Transverse colon (tissue), 4 donors: ENCODE measurements at places on chromosomes 13 and 19. TPM values are rescaled to one million over a fixed set of nuclear protein-coding genes. Genes with fewer than 3 reads are reported as not detected.

Gene SYNE4
- not detected for total RNA-seq

DNA sequence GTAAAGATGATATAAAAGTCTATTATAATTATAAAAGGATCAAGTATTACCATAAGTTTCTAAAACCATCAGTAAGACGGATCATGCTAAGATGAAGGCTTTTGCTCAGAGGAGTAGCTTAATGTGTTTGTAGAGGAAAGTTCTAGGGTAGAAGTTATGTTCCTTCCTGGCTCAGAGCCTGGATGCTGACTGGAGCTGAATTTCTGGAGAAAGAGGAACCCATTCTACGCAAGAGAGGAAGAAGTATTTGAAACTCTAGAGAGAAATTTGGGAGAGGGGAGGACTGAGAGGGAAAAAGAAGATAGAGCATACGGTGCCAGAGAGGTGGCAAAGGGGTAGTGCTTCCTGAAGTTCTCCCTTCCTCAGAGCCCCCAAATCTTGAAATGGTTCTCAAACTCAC, 51.4 kb upstream of the SGCG start:
- no peak for DNase-seq

Gene ZNF568
- total RNA-seq: 5.2 TPM

- no peak for DNase-seq
Observed at GRCh38 chr13:20824762-20825476, 51.2 kb upstream of the EEF1AKMT1 start.

DNA sequence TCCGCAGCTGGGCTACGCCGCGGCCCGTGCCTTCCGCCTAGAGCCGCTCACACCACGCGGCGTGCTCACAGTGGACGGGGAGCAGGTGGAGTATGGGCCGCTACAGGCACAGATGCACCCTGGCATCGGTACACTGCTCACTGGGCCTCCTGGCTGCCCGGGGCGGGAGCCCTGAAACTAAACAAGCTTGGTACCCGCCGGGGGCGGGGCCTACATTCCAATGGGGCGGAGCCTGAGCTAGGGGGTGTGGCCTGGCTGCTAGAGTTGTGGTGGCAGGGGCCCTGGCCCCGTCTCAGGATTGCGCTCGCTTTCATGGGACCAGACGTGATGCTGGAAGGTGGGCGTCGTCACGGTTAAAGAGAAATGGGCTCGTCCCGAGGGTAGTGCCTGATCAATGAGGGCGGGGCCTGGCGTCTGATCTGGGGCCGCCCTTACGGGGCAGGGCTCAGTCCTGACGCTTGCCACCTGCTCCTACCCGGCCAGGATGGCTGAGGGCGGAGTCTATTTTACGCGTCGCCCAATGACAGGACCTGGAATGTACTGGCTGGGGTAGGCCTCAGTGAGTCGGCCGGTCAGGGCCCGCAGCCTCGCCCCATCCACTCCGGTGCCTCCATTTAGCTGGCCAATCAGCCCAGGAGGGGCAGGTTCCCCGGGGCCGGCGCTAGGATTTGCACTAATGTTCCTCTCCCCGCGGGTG, 7.4 kb downstream of the DBP start:
- DNase-seq: peak; percentile 91

- peak; percentile 2 for DNase-seq
Observed at GRCh38 chr19:30064771-30065494, 122.9 kb downstream of the URI1 start.

DNA sequence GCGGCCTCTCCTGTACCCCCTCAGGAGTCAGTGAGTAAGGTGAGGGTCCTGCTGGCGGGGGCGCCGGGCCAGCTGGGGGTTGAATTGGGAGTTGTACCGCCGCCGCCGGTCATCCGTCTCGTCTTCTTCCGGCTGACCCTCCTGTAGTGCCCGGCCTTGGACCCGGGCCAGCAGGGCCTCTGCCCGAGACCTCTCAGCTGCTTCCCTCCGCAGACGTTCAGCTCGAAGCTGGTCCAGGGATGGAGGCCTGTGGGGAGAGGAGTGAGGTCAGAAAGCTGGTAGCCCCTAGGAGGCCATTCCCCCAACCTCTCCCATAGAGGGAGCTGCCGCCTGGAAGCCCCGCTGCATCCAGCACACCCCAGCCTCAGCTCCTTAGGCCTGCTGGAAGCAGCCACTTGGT, 3.8 kb downstream of the LENG1 start:
- DNase-seq: no peak

GRCh38 chr13:99922631-99923404, 48.7 kb downstream of the ZIC5 start:
- peak; percentile 83 for DNase-seq

- DNase-seq: no peak
Observed at GRCh38 chr13:73943137-73943964, 190.9 kb downstream of the KLF12 start.

- no peak for DNase-seq
Observed at GRCh38 chr19:41500443-41500842, 57.5 kb downstream of the ERICH4 start.

DNA sequence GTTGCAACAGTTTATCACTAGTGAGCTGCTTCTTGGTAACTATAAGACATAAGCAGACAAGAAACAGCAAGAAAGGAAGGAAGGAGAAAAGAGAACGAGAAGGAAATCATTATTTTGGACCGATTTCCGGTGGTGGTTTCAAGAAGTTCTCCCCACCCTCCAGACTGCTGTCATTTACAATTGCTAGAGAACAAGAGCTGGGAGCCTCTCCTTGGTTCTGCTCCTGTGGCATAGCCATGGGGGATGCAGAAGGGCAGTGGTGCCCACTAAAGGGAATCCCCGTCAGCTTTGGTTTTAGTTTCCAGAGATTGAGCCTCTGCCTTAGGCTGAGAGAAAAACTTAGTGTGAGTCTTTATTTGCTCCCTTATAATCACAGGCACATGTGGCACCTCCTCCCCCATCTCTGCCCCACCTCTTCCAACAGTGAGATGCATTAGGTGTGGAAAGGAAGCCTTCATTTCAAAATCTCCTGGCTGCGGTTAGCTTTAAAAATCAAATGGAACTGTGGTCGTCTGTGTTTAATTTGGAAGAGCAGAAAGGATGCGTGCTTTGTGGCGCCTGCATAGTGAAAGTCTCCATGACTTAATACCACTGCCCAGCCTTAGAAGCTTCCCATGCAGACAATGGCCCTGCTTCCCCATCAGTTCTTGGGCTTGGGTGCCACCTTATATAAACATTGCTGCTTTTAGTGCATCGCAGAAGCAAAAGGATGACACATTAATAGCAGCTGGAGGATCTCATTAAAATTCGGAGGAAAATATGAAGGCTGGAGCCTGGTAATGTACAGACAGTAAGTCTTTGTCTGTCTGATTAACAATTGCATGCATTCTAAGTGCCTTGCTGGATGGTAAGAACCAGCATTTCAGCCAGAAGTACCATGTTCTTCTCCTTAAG, 25.0 kb downstream of the LRCH1 start:
- no peak for DNase-seq

DNA sequence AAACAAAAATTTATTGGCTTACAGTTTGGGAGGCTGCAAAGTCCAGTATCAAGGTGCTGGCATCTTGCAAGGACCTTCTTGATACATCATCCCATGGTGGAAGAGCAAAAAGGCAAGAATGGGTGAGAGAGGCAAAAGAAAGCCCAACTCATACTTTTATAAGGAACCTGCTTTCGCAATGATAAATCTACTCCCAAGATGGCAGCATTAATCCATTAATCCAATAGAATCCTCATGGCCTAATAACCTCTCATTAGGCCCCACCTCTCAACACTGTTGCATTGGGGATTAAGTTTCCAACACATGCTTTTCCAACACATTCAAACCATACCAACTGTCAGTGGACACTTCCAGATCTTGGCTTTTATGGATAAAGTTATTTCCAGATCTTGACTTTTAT, 48.7 kb upstream of the ZNF507 start:
- no peak for DNase-seq

DNA sequence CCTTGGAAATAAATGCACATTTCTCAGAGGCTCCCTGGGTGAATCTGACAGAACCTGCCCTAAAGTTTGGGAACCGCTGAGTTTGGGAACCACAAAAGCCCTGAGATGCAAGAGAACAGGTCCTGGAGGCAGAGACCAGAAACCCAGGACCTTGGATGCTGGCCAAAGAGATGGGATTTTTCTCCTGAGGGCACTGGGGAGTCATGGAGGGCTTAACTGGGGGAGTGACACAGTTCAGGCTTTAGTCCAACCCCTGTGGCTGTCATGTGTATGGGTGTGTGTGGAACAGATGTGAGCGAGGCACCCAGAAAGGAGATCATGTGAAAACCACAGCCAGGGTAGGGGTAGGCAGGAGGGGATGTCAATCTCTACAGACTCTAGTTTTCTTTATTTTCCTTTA, 3.9 kb upstream of the NCCRP1 start:
- DNase-seq: no peak

DNA sequence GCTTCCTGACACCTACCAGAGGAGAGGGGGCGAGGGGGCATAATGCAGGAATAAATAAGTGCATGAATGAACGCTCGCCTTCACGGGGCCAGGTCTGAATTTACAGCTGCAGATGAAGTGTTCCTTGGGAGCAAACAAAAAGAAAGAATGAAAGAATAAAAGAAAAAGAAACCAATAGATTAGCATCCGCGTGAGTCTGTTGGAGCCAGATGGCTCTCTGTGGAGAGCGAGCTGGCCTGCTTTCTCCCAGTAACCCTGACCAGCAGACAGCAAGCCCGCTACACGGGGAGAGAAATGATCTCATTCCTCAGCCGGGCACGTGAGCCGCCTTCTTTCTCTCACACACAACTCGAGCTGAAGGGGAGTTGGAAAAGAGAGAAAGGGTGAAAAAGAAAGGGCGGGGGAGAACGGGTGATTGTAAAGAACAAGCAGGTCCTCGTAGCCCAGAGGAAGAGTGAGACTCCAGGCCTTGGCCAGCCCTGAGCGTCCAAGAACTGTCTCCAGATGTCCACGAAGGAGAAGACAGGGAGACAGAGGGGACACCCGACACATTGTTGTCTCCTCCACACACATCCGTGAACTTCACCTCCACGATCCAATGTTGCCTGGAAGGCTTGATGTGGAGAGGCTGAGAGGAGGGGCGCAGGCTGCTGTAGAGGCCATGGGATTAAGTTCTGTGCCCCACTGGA, 81.4 kb downstream of the RNASEH2B start:
- DNase-seq: peak; percentile 32

DNA sequence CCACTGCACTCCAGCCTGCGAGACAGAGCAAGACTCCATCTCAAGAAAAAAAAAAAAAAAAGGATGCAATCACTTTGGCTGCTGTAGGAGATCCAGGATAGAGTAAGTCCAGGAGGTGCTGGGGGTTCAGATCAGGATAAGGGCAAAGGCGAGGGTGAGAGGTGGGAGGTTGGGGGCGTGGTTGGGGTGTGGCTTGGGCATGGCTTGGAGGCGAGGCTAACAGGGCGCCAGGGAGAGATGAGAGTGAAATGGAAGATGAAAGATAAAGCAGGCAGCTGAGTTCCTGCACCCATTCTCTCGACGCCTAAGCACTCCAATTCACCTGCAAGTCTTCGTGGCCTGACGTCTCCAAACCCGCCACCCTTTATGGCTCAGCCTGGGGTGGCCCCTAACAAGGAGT, 25.0 kb upstream of the ZNRF4 start:
- DNase-seq: no peak

DNA sequence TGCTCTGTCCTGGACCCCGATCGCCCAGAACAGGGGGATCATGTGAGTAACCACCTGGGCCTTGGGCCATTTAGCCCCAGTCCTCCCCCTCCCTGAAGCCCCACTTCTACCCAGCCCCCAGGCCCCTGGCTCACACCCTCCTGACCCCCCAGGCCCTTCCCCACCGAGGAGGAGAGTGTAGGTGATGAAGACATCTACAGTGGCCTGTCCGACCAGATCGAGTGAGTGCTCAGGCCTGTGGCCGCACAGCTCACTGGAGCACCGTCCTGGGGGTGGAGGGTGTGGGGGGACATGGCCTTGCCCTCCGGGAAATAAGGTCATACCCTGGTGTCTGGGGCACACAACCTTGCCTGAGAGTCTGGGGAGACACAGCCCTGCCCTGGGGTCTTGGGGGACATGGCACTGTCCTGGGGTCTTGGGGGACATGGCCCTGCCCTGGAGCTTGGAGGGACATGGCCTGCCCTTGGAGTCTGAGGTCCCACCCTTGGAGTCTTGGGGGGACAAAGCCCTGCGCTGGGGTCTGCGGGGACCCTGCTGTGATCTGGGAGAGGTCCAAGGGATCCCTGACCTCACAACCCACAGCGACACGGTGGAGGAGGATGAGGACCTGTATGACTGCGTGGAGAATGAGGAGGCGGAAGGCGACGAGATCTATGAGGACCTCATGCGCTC, 49.3 kb downstream of the VAV1 start:
- no peak for DNase-seq

Gene ARHGAP45
- 174 TPM for total RNA-seq

- no peak for DNase-seq
Observed at GRCh38 chr13:94546061-94546839, 49.7 kb downstream of the TGDS start.

- DNase-seq: no peak
Observed at GRCh38 chr13:95624020-95624419, 20.5 kb downstream of the DZIP1 start.

DNA sequence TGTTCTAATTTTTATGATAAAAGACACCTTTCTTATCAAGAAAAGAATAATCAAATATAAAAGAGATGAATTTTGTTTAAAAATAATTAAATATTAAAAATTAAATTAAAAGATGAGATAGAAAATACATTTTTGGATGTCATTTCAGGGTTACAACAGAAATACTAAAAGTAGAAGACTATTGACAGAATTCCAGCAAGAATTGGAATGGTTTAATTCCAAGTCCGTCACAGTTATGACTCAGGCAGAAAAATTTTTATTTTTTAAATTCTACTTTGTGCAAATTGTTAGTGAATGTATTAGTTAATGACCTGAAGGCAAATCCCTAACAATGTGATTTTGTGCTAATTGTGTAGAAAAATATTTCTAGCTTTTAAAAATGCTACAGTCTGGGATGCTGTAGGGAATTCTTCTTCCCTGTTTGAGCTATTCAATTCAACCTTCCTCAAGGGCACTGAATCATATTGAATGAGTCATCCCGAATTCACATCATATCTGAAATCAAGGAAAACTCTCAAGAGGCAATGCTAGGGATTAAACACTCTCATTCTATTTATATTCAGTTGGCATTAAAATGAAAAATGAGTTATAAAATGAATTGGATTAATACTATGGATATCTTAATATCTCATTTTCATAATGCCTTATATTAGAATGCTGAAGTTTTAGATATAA, 633.5 kb upstream of the ATXN8OS start:
- DNase-seq: no peak
